ENCODE measurements at places on chromosomes 13 and 19.

DNA sequence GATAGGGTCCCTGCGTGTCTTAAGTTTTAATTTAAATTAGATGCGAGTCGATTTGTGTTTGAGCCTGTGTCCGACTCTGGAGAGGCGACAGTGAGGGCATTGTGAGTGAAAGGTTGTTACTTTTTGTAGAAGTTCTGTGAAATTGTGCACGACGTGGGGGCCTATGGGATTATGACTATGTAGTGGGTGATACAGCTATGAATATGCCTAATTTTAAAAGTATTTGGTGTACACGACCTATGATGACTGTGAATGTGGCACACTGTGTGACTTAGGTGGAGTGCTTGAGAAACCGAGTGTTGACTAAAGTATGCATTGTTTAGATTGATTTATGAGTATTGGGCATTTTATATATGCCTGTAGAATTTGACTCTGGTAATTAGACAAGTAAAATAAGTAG lies 646 bp downstream of the ZNF567 start:
- DNase-seq, result no peak

- no peak for DNase-seq
These were observed 3.4 kb upstream of the MCF2L start for GRCh38 chr13:112965573-112966115.

DNA sequence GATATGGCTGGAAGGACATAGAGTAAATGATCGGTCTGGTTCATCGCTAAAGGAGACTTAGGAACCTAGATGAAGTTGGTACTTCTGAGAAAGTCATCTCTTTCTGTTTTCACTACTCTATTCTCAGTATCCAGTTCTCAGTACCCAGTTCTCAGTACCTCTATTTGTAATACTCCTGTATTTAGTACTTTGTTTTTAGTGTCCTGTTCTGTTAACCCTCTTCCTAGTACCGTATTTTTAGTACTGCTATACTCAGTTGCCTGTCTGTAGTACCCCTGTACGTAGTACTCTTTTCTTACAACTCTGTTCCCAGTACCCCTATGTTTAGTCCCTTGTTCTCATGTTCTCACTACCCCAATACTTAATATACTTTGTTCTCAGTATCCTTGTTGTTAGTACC lies 1.2 kb downstream of the RFXAP start:
- no peak for DNase-seq

DNA sequence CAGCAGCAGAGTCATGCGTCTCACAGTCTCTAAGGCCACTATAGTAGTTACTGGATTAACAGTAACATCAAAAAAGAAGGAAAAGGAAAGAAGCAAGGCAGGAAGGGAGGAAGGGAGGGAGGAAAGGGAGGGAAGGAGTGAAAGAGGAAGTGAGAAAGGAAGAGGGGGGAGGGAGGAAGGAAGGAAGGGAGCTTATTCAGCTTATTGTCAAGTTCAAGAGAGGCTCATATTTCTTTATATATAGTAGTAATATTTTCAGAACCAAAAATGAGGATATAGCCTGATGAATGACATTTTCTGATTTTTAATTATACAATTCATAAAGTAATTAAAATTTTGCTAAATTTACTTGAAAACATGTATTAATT lies 17.7 kb upstream of the RUBCNL start:
- DNase-seq, result no peak

DNA sequence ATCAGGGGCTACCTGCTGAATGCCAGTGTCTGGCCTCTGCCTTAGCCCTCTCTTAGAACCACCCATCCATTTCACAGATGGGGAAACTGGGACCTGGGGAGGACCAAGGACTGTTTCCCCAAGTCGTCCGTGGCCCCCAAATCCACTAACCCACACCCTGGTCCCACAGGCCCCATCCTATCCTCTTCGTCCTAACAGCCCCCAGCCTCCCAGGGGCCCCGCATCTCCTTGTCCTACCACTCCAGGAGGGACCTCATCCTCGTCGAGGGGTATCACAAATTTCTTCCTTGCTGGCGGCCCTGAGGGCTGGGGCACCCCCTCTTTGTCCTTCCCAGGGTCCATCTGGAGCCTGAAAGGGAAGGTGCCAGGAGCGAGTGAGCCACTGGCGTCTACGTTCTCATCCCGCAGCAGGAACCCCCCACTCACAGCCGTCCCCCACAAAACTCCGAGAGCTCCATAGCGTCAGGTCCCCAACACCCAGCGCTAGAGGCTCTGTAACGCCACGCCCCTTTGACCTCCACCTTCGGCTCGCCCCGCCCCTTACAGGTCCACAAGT lies 606 bp downstream of the ERCC1 start:
- DNase-seq, result no peak

GRCh38 chr13:71515744-71516038 lies 351.3 kb downstream of the DACH1 start:
- DNase-seq, result no peak

DNA sequence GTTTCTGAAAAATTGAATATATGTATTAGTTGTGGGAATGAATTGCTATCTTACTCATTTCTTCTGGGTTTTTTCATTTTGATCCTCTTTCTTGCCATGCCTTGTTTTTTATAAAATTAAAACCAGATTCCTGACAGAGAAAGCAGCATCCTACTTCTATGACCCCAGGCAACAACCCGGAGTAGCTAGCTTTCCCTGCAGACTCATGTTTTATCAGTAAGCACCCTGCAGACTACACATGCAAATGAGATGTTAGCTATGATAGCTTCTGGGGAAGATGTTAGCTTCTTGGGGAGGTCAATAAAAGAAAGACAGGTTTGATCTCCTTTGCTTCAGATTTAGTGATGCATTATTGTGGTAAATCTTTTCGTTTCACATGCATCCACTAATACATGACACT lies 1598.6 kb downstream of the SLITRK5 start:
- DNase-seq, result no peak

DNA sequence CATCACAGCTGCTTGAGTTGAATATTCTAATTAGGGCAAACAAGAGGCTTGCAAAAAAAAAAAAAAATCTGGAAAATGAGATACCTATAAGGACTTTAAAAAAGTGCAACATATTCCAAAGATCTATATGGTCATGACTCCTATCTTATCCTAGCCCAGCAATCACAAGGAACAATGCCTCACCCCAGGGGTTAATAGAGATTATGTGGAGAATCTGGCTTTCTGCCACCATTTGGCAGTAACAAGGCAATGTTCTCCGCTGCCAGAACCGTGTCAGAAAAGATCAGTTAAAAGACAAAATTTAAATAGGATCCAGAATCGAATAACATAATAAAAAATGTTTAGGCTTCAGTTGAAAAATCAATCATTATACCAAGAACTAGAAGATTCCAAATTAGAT lies 1643.2 kb upstream of the PRR20A start:
- no peak for DNase-seq

GRCh38 chr13:106917673-106918556 lies 350.0 kb upstream of the ARGLU1 start:
- DNase-seq, result peak; percentile 88

DNA sequence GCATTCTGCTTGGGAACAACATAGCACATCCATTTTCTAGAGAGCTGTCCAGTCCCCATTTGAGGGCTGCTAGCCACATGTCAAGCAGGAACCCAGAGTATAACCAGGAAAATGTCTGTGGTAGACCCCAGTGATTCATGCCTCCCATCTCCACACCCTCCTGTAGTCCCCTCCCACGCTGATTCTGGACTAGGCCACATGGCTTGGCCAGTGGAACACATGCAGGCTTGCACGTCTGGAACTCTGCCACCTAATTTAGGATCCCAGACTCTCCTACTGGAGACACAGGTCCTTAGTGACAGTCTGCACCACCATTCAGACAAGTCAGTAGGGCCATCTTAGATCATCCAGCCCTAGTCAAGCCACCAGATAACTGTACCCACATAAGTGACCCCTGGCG lies 149.8 kb downstream of the ZIC5 start:
- no peak for DNase-seq

- no peak for DNase-seq
These were observed 22.3 kb upstream of the LILRA2 start for GRCh38 chr19:54551293-54551692.

DNA sequence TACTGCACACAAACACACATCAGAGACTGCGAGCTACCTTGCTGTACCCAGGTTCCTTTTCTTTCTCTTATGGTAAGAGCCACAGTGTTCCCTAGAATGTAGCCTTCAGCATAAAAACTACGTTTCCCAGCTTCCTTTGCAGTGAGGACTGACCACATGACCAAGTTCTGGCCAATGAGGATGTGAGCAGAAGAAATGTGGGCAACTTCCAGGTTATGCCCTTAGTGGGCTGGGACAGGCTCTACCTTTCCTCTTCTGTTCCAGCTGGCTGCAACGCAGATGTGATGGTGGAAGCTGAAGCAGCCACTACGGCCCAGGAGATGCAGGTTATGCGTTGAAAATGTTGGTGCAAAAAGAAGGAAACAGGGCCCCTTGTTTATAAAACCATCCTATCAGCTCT lies 27.5 kb downstream of the VRK3 start:
- no peak for DNase-seq

DNA sequence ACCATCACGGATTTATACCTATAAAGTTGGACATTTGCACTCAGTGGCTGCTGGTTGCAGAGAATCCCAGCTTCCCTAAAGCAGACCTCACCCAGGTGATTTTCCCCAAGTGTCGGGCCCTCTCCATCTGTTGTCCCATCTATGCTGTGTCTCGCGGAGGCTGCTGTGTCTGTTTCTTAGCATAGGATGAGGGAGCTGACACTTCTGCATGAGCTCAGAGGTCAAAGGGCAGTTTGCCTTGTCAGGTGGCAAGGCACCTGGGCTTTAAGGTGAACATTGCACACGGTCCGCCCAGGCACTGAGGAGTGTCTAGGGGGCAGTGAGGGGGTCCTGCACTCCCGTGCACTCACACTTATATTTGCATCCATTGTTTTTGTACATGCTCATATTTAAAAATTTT lies 151.6 kb downstream of the ZIC5 start:
- DNase-seq, result no peak

DNA sequence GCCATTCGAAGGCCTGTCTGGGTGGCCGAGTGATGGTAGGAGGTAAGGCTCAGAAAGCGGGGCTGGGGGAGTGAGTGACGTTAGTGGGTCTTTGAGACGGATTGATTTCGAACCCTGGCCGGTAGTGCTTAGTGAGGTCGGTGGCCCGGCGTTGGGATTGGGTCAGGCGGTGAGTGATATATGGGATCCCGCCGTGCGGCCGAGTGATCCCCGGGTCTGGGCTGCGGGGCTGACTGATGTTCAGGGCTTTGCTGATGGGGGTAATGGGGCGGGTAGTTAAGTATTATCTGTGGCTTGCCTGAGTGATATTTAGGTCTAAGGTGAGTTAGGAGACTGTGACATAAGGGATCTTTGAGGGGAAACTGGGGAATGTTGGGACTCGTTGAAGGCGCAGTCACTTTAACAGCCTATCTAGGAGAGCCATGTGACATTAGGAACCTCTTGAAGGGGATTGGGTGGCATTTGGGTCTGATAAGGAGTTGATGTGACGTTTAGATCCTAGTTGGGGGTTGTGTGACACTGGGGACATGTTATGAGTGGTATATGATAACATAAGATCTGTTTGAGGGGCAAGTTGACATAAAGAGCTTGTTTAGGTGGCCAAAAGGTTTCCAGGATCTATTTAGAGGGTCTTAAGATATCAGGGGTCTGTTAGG lies 543 bp downstream of the PSMC4 start:
- DNase-seq, result no peak

DNA sequence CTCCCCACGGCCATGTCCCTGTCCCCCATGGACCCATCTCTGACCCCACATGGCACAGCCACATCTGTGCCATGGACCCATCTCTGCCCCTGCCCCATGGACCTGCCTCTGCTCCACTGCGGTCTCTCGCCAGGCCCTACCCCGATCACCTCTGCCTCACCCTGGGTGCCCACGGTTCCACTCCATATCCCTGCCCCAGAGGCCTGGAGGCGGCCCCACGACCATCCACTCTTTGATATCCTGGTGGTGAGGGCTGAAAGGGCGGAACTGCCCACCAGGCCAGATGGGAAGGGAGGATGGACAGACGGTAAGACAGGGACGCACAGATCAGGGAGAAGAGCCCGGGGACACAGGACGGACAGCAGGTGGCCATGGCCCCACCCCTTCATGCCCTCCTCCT lies 327 bp downstream of the PTGER1 start:
- peak; percentile 66 for DNase-seq

All from activated CD8-positive, alpha-beta memory T cell treated with anti-CD3 and anti-CD28 coated beads for 24 hours (primary cell).